ENCODE measurements at places on chromosomes 16 and 17. TPM values are rescaled to one million over a fixed set of nuclear protein-coding genes. Genes with fewer than 3 reads are reported as not detected.

DNA sequence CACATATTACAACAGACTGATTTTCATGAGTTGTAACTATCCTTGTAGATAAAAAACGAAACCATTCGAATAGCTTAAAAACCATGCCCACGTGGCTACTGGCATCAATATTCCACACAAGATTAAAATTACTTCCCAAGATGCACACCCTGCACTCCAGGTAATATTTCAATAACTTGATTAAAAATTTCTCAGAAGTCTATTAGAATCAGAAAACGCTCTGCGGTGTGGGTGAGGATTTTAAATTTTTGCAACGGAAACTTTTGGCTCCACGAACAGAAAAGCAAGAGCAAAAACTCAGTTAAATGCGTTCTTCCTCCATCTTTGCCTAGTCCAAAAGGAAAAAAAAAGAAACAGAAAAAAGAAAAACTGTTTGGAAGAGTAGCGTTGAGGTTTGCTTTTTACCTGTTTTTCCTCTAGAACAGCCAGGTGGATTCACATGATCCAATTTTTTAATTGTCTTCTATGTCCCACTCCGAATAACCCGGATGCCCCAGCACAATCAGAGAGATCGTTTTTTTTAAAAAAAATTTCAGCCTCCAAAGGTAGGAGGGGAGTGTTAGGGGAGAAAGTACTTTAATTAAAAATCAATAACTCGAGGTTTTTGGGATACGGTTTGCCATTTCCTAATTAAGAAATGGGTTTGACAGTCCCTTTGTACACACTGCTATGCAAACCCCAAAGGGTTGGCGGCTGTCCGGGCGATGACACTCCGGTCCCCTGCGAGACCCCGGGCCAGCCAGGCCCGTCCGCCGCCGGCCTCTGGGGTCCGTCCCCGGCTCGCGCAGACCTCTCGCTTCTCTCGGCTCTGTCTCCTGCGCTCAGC is 708 bp upstream of the NFAT5 start:
- no peak for DNase-seq

DNA sequence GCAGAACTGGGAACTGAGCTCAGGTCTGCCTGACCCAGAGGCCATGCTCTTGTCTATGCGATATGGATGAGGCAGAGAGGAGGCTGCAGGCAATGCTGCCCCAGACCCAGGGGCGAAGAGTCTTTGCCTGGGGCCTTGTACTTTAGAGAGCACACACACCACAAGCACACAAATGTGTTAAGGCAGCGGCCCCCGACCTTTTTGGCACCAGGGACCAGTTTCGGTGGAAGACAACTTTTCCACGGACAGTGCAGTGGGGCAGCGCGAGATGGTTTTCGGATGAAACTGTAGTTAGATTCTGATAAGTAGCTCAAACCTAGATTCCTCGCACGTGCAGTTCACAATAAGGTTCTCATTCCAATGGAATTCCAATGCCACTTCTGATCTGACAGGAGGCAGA is 6.7 kb downstream of the MT4 start:
- no peak for DNase-seq

- no peak for DNase-seq
Observed at GRCh38 chr17:73841431-73842060, 197.3 kb upstream of the SDK2 start.

DNA sequence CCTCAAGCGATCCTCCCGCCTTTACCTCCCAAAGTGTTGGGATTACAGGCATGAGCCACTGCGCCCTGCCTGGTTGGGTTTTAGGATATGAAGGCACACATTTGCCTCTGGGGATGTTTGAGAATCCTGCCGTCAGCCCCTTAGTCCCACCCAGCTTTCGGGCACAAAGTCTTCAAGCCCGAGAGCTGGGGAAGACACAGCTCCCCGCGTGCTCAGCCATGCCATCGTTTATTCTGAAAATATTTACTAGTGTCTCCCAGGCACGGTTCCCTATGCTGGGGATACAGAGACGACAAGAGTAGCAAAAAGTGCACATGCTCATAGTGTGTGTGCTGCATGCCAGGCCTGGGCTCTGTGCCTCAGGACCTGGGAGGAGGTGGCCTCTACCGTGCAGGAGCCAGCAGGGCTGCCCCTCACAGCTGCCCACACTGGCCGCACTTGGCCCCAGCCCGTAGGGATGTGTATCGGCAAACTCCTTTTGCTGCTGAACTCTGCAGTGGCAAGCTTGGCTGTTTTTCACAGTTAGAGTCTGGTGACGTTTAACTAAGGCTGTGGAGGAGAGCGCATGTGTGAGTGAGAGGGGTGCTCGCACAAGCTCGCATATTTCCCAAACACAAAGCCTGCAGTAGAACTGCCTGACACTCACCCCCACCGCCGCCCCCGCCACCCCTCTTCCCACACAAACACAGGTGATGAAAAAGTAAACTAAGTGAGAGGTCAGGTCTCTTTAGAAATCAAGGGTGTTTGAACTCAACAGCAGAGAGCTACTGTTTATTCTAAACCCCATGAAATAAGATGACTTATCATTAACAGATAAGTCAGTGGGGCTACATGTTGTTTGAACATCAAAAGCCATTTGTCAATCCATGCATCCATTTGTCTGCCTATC is 266.4 kb downstream of the MRTFB start:
- DNase-seq: no peak

The CENPT gene
- 31.4 TPM for total RNA-seq

The NECAB2 gene
- not detected for total RNA-seq

Data from GM12878 (cell line).